ENCODE measurements at places on chromosomes 3 and 15. TPM values are rescaled to one million over a fixed set of nuclear protein-coding genes. Genes with fewer than 3 reads are reported as not detected.
A peak's percentile ranks its signal among the peaks of the same experiment; 100 is the strongest.

CCDC13 gene
- polyA plus RNA-seq = 1.5 TPM

DNA sequence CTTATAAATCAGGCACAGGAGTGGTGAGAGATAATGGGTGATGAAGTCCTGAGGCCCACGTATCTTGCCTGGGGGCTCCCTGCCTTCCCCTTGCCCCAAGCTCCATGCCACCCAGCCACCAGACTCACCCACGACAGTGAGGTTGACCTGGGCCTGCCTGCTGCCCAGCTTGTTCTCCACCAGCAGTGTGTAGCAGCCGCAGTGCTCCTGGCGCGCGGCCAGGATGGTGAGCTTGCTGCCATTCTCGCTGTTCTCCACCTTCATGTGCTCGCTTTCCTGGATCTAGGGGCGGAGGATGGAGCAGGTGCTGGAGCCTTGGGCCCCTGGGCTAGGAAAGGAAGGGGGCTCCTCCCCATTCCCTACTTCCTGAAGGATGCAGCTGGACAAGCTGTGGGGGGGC, 79.1 kb upstream of the HACD2 start:
- no peaks in the 10 kb centered on the region for H3K27me3 ChIP-seq
- H3K4me1 ChIP-seq = peaks cover 38% of the 10 kb centered on the region
- no peak overlapping the region for H3K4me3 ChIP-seq
- no peak overlapping the region for H3K27ac ChIP-seq
- DNase-seq = no peak

DNA sequence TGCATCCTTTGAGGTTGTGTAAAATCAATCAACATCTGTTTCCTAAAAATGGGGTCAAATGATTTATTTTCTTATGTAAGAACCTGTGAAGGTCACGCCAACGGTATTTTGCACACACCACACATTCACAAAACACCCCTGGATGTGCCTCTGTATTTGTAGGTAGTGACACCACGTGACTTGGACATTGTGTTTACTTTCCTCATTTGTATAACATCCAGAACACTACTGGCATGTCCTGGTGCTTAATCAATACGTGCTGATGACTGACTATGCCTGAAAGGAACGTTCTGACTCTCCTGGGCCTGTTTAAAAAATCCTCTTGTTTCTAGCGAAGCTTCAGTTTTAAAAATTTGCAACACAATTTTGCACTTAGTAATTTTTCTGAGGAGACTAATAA, 3.4 kb upstream of the TAFA4 start:
- no peak for DNase-seq
- no peak overlapping the region for H3K4me3 ChIP-seq
- H3K27me3 ChIP-seq = peaks cover 23% of the 10 kb centered on the region
- no peak overlapping the region for H3K27ac ChIP-seq
- H3K36me3 ChIP-seq = no peaks in the 10 kb centered on the region

- no peak overlapping the region for H3K4me3 ChIP-seq
- no peaks in the 10 kb centered on the region for H3K36me3 ChIP-seq
- no peak for DNase-seq
- no peaks in the 10 kb centered on the region for H3K4me1 ChIP-seq
Measured at GRCh38 chr3:161641287-161641686, 144.7 kb downstream of the OTOL1 start.

DNA sequence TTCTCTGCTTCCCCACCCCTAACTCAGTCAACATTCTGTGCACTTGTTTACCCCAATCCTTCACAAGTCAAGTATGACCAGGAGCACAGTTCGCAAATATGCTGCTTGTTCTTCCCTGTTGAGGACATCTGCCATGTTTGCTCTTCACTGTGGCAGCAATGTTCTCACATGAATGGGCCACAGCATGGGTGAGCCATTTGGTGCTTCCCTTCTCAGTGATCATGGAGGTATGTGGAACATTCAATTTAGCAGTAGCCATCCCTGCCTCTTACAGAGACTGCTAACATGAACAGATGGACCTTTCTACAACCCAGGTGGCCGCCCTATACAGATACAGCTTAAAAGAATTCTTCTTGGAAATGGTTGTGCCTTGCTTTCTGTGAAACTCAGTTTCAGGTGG, 660.1 kb upstream of the SGO1 start:
- H3K27ac ChIP-seq = no peak overlapping the region
- no peaks in the 10 kb centered on the region for H3K4me1 ChIP-seq
- H3K36me3 ChIP-seq = no peaks in the 10 kb centered on the region
- DNase-seq = no peak
- no peaks in the 10 kb centered on the region for H3K27me3 ChIP-seq

GRCh38 chr3:181710345-181711291, 1.1 kb upstream of the SOX2 start:
- H3K27ac ChIP-seq = no peak overlapping the region
- peaks cover 100% of the 10 kb centered on the region for H3K27me3 ChIP-seq
- H3K4me3 ChIP-seq = no peak overlapping the region
- no peaks in the 10 kb centered on the region for H3K36me3 ChIP-seq
- H3K4me1 ChIP-seq = peaks cover 8% of the 10 kb centered on the region

DNA sequence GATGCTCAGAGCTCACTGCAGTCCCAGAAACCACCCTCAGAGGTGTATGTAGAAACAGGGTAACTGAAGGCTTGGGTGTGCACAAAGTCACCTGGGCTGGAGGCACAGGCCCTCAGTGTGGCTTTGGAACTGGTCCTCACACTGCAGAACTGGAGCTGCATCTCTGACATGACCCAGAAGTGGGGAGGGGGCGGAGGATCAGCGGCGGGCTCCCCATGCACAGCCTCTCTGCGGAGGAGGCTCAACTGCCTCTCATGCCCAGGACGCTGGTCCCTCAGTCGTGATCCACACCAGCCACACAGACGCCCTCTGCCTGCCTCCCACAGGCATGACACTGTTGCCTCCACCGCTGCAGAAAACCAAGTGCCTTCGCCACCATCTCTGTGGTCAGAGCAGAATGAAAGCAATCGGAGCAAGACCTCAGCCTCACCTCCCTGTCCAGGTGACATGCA, 73.7 kb downstream of the TM2D3 start:
- DNase-seq = peak; percentile 60
- H3K27ac ChIP-seq = no peak overlapping the region
- H3K4me1 ChIP-seq = no peaks in the 10 kb centered on the region

DNA sequence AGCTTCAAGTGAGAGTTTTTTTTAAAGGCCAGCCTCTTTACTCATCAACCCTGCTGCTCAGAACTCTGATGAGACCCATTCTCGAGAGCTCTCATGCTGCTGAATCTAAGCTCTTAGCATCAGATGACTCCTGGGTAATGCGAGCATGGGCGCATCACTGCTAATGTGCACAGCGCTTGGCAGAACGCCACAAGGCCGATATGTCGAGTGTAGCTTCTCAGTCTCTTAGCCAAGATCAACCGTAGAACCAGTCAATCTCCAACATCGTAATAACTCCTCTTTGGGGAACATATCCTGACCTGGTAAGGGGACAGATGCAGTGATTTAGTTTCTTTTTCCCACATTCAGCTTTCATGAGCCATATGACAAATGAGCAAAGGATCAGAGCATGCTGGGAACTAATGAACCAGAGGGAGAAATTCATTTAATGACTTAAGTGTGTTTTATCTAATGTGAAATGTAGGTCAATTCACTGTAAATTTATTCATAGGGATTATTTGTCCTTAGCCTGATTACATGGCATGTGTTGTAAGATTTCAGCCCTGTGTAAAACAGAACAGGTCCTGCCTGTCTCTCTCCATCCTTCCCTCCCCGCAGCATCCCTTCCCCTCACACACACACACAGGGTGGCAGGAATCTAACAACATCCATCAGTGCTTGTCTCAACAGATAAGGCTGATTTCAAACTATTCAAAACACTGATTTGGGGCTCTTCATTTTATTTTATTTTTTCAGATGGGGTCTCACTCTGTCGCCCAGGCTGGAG, 195.4 kb upstream of the C2CD4B start:
- no peak overlapping the region for H3K4me3 ChIP-seq
- peaks cover 9% of the 10 kb centered on the region for H3K27me3 ChIP-seq
- H3K4me1 ChIP-seq = no peaks in the 10 kb centered on the region
- no peaks in the 10 kb centered on the region for H3K36me3 ChIP-seq
- no peak overlapping the region for H3K27ac ChIP-seq

DNA sequence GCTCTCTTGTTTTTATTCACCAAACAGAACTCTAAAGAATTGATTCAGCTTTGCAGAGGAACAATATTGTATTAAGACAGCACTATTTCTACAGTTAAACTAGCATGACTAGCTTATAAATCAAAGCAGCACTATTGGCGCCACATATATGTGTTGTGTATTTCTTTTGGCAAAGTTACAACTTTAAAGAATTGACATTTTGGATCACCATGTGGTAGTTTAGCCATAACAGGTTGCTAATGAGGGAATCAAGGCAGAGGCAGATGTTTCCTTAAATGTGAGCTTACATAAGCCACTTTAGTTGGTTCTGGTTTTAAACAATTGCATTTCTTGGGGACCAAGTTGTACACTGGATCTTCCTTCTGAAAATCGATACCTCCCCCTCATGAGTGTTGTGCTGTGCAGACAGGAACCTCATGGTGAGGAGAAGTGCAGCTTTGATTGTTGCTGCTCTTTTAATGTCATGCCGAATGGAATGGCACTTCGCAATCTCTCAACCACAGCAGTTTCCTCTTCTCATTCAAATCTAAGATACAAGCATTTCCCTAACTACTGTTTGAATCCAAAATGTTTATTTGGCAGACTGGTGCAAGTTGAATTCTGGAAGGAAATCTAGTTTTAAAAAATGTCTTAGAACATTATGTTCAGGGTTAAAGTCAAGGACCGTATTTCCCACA, 151.2 kb downstream of the MYRIP start:
- H3K27me3 ChIP-seq = no peaks in the 10 kb centered on the region
- H3K27ac ChIP-seq = no peak overlapping the region
- no peaks in the 10 kb centered on the region for H3K4me1 ChIP-seq
- no peaks in the 10 kb centered on the region for H3K36me3 ChIP-seq
- no peak for DNase-seq

DNA sequence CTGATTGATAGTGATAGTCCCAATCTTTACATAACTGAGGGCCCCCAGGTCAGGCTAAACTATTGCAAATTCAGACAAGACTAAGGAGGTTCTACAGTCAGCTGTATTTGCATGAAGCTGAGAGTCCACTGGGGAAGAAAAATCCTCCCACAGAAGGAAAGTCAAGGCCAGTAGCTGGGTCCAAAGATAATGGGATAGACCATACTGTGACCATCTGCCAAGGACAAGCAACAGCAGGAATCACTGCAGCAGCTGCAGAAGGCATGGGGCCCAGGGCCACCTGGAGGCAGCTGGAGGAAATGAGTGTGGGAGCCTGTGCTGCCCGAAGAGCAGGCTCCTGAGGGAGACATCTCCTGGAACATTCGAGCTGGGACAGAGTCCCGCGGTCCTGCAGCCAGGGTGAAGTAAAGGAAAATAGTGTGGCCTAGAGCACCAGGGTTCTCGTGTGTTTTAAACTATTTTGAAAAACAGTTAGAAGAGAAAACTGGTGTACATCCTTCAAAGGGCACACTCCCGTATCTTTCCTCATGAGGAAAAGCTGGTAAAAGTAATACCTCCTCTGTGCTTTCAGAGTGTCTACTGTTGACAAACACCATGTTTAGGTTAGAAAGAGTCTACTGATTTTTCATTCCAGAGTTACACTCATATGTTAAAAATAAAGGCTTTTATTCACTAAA, 13.2 kb upstream of the TMEM212 start:
- DNase-seq = peak; percentile 85
- no peaks in the 10 kb centered on the region for H3K36me3 ChIP-seq
- peaks cover 41% of the 10 kb centered on the region for H3K4me1 ChIP-seq
- no peaks in the 10 kb centered on the region for H3K27me3 ChIP-seq
- no peak overlapping the region for H3K4me3 ChIP-seq

PXYLP1 gene
- 6.6 TPM for polyA plus RNA-seq

CPLX3 gene
- polyA plus RNA-seq = 1.1 TPM

ACKR4 gene
- polyA plus RNA-seq = 0.79 TPM

DNA sequence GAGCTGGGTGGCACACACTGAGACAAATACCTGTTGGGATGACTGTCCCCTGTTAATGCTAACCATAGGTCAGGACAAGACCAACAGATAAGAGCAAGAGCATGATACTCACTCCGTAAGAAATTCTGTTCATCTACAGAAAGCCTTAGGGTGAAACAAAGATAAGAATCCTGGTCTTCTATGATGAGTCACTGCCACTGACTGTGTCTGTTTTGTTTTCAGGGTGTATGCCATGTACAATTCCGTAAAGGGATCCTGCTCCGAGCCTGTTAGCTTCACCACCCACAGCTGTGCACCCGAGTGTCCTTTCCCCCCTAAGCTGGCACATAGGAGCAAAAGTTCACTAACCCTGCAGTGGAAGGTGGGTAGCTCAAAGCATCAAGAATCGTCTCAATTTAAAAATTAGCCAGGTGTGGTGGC, 141.1 kb downstream of the GHSR start:
- H3K4me3 ChIP-seq = no peak overlapping the region
- H3K4me1 ChIP-seq = peaks cover 12% of the 10 kb centered on the region
- no peak for DNase-seq
- H3K27me3 ChIP-seq = no peaks in the 10 kb centered on the region

PROS1 gene
- polyA plus RNA-seq = 6.6 TPM

DNA sequence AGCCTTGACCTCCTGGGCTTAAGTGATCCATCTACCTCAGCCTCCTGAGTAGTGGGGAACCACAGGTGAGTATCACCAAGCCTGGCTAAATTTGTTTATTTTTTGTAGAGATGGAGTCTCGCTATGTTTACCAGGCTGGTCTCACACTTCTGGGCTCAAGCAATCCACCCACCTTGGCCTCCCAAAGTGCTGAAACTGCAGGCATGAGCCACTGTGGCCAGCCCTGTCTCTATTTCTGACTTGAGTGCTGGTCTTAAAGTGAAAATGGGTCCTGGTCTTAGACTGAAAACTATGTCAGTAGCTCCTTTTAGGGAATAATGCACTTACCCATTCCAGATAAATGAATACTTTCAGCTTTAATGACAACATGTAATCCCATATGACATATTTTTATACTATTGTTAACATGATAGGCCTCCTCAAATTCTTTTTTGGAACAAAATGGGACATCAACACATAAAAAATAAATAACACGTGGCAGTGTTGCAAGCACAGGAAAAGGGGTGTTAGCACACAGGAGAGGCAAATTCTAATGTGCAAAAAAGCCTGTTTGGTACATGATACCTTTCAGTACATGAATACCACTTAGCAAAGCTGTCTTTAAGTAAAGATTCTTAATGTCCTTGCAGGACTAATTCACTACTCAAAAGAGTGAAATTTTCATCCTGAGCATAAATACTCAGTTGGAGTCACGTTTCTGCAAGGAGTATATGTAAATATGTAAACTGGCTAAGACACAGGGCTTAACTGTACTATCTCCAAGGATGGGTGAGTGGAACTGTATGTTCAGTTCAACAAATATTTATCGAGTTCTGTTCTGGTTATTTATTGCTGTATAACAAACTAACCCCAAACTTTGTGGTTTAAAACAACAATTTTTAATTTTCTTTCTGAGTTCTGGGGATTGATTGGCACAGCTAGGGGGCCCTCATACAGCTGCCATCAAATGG, 194.7 kb downstream of the NR1D2 start:
- H3K27ac ChIP-seq = no peak overlapping the region
- H3K36me3 ChIP-seq = no peaks in the 10 kb centered on the region
- no peaks in the 10 kb centered on the region for H3K27me3 ChIP-seq
- DNase-seq = no peak
- H3K4me3 ChIP-seq = no peak overlapping the region

SEMA3G gene
- 6.4 TPM for polyA plus RNA-seq

OR5K2 gene
- not detected for polyA plus RNA-seq
